Hematopoietic multipotent progenitor cell treated with erythropoietin and hydrocortisone succinate and interleukin-3 and kit ligand, for 6 days (in vitro differentiated cells): ENCODE measurements at places on chromosomes 6 and 20.

DNA sequence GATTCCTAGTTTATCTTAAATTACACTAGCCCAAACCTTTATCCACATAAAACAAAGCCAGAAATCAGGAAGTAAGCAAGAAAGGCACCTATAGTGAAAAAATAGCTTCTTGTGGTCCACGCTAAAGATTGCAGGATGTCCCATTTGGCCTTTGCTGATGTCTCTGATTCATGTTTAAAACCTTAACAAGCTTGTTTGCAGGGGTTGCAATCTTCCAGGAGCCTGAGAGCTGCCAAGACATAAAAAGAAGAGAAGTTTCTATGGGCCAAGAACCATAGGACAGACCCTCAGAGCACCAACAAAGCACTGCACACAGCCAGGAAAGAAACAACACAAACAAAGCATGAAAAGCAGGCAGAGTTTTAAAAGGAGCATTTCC, 49.4 kb downstream of the ADAT2 start:
- DNase-seq = no peak

DNA sequence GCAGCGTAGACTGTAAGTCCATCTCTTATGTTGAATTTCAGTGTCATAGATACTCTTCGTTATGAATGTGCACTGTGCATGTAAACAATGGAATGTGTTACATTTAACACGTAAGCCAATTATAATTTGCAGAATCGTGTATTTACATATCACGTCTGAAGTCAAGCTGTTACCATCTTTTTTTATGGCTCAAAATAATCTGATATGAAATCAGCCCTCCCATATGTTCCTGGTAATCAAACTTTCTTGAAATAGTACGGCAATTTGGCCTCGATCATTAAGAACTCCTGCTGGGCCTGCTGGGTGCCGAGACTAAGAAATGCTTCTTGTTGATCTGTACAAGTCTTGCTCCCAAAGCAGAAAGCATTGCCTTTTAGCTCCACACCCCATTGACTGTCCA, 89.6 kb upstream of the DOK5 start:
- DNase-seq = no peak

DNA sequence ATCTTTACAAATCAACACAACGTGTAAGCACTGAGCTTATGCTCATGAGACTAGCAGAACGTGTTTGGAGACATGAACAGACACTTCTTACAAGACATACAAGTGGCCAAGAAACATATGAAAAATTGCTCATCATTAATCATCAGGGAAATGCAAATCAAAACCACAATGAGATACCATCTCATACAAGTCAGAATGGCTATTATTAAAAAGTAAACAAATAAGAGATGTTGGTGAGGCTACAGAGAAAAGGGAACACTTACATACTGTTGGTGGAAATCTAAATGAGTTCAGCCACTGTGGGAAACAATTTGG, 327.9 kb upstream of the SOX4 start:
- DNase-seq = no peak

- DNase-seq = peak; percentile 95
Measured at GRCh38 chr6:149128489-149129145, 188.9 kb upstream of the TAB2 start.

GRCh38 chr6:72955666-72956065, 269.6 kb downstream of the KHDC1L start:
- peak; percentile 30 for DNase-seq

DNA sequence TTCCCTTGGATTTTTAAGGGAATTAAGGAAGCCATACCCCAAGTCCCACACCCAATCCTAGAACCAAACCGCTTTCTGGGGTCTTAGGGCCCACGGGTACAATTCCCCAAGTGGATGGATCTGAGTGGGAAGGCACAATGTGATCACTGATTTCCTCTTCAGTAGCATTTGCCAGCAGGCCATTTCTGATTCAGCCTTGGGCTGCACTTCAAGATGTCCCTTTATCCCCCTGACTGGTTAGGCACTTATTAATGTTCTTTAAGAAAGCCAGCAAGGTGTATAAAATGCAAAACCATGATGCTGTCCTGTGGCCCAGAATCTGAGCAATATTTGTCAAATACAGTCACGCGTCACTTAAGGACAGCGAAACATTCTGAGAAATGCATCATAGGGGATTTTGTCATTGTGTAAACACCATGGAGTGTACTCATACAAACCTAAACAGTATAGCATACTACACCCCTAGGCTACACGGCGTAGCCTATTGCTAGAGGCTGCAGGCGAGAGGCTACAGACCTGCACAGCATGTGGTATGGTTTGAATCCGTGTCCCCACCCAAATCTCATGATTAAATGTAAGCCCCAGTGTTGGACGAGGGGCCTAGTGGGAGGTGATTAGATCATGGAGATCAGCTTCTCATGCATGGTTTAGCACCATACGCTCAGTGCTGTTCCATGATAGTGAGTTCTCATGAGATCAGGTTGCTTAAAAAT, 234.2 kb downstream of the NRN1 start:
- DNase-seq = no peak

DNA sequence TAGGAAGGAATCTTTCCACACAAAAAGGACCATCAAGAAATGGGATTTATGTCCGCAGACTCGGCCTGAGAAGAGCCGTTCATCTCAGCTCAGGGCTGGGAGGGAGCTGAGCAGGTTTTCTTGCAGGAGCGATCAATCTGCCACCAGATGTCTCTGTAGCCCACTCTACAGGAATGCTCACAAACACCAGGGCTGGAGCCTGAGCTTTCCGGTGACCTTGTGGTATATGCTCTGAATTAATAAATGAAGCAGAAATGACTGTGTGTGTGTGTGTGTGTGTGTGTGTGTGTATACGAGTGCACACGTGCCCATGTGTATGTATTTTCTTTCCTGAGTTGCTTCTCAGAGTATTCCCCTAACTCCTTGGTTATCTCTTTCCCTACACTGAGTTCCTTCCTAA, 12.0 kb downstream of the CD83 start:
- DNase-seq = peak; percentile 85

DNA sequence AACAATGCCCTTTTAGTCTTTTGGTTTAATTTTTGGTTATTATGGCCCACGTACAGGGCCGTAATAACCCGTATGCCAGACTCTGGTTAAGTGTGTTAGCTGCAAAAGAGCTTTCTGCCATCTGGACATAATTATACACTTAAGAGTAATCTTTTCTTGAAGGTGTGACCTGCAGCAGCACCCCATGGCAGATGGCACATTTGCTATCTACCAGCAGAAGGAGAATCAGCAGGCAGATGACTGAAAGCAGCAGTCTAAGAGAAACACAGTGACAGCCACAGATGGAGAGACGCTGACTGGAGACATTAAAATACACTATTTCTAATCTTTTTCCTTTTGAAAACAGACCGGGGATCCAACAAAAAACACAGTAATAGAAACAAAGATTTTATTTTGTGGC, 18.7 kb downstream of the ASF1A start:
- DNase-seq = no peak

DNA sequence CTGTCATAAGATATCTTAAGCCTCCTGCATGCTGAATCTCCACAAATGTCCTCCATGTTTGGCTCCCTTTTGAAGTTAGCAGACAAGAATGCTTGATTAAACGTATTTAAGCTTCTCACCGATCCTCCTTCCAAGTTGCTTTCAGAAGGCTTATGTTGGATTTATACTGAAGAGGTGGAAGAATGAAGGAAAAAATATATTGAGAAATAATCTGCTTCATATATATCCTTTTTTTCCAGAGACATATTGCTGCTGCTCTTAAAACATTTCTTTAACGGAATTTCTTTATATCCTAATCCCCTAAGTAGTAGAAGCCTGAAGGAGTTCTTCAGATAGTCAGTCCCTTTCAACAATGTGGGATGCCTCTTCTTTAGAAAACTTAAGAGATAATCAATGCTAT, 329.0 kb upstream of the MARCKS start:
- no peak for DNase-seq

- peak; percentile 14 for DNase-seq
Measured at GRCh38 chr20:10381477-10381876, 52.5 kb downstream of the MKKS start.

- DNase-seq = no peak
Measured at GRCh38 chr6:42565823-42566613, 2.2 kb downstream of the UBR2 start.

GRCh38 chr6:112478036-112478435, 130.9 kb downstream of the RFPL4B start:
- no peak for DNase-seq

- DNase-seq = no peak
Measured at GRCh38 chr6:135941275-135942025, 89.9 kb downstream of the PDE7B start.

GRCh38 chr6:89481695-89482094, 48.7 kb downstream of the ANKRD6 start:
- DNase-seq = no peak

- no peak for DNase-seq
Measured at GRCh38 chr20:34404803-34405202, 41.7 kb downstream of the ITCH start.
